ENCODE measurements at places on chromosomes 5 and 9.

GRCh38 chr5:1732238-1732941, 67.2 kb downstream of the MRPL36 start:
- no peak for DNase-seq

DNA sequence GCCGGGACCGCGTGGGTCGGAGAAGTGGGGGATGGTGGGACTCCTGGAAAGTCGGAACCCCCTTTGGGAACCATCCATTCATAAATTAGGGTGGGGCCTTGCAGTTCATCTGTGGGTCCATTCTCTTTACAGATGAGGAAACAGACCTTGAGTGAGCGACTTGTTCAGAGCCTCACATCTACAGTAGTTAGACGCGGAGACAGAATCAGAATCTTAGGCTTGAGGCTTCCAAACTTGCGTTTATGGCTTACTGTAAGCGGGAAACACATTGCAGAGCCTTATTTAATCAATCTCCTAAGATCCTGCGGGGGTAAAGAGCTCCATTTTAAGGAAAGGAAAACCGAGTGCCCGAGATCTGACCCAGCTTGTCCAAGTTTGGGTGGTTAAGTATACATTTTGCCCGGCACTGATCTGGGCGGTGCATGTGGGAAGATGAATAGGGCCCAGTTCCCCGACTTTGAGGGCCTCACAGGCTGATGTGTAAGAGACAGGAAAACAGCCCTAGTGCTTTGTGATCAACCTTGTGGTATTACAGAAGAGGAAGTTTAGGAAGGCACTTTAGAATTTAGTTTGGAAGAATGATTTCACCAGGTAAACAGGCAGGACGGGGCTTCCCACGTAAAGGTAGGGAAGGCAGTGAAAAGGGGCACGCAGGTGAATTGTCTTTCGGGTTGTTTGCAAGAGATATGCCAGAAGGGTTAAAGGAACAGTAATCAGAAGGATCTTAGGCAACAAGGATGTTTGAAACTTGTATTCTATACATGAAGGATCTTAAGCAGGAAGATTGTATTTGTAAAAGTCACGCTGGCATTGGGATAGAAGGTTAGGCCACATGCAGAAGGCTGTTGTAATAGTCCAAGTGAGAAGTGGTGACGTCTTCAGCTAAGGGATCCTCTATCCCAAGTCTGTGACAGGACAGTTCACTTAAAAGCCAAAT, 744 bp downstream of the TARS1 start:
- DNase-seq = peak; percentile 45

- DNase-seq = no peak
These were observed 4.6 kb downstream of the RUFY1 start for GRCh38 chr5:179554981-179555380.

- DNase-seq = no peak
These were observed 70.0 kb upstream of the RAD23B start for GRCh38 chr9:107213080-107213479.

DNA sequence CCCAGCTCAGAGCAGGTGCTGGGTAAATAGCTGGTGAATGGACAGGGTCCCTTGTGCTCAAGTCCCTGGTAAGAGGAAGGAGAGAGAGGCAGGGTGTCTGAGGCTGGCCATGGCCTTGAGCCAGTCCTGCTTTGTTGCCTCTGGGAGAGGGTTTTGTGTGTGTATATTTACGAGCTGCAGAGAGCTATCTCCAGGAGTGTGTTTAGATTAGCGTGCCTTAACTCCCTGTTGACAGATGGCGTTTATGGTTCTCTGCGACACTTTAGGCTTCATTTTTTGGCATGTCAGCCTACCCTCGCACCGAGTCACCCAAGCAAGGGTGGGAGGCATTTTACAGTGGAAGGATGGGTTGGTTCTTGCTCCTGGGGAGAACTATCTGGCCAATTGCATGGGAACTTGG, 22.2 kb downstream of the HMCN2 start:
- no peak for DNase-seq

GRCh38 chr9:89410641-89411350, 87.1 kb downstream of the SEMA4D start:
- peak; percentile 70 for DNase-seq

GRCh38 chr5:76099756-76100155, 16.6 kb downstream of the SV2C start:
- no peak for DNase-seq

GRCh38 chr9:120611690-120612068, 31.7 kb upstream of the CDK5RAP2 start:
- no peak for DNase-seq

DNA sequence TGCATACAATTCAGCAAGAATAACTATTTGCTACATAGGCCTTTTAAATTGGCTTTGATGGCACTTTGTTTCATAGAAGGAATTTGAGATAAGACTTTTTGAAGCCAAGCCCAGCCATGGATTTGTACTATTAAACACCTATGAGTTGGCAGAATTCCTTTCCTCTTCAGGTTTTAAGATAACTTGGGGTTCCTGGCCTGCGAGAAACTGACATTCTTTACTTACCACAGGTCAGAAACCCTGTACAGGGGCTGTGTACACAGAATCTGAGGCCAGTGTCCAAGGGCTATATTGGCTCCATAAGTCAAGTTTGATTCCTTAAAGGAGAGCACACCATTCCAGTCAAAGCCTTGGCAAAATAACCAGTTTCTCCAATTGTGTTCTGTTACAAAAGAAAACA, 10.8 kb upstream of the BTNL3 start:
- no peak for DNase-seq

- no peak for DNase-seq
These were observed 76.5 kb upstream of the ALDH1A1 start for GRCh38 chr9:73029346-73029745.

GRCh38 chr9:135081264-135081660, 6.2 kb upstream of the OLFM1 start:
- no peak for DNase-seq

- DNase-seq = no peak
These were observed 2.6 kb upstream of the GPSM1 start for GRCh38 chr9:136324501-136325300.

GRCh38 chr5:168291964-168292785, 730 bp downstream of the WWC1 start:
- DNase-seq = no peak

DNA sequence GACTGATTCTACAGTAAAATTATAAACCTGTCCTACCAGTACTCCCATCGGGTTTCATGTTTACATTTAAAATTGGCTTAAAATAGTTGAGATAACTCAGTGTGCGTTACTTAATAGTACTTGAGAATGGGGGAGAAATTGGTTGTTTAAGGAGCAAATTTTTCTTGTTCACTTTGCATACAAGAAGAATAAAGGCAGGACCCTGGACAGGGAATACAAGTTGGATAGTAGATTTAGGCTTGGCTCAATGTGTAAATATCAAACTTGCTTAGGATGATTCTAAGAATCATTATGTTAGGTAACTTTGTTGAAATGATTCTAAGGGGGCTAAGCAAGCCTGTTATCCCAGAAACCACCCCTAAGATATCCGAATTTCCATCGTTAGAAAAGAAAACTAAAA, 448.4 kb upstream of the TLE4 start:
- no peak for DNase-seq

- DNase-seq = no peak
These were observed 2.2 kb downstream of the CPEB4 start for GRCh38 chr5:173890195-173890991.

GRCh38 chr5:151157426-151158286, at the start of gene ANXA6:
TSS of gene ANXA6 (minus strand) at chr5:151157779. CDS start at chr5:151147901, 9,878 bp downstream.
- DNase-seq = peak; percentile 79

DNA sequence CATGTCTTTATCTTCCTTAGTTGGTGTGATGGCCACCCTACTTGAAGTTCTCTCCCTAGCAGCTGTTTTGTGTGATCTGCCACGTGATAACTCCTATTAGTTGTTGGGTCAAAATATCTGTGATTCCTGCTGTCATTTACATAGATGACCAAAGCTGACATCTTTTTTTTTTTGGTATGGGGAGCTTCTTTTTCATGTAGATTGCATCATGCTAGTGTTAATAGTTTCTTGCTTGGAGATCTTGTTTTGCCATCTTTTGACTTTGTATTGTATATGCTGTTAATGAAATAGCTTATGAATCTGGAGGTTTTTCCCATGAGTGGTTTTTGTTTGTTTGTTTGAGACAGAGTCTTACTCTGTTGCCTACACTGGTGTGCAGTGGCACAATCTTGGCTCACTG, 243.8 kb downstream of the KDM4C start:
- DNase-seq = no peak

GRCh38 chr9:99607842-99608448, 213.7 kb upstream of the NR4A3 start:
- no peak for DNase-seq

DNA sequence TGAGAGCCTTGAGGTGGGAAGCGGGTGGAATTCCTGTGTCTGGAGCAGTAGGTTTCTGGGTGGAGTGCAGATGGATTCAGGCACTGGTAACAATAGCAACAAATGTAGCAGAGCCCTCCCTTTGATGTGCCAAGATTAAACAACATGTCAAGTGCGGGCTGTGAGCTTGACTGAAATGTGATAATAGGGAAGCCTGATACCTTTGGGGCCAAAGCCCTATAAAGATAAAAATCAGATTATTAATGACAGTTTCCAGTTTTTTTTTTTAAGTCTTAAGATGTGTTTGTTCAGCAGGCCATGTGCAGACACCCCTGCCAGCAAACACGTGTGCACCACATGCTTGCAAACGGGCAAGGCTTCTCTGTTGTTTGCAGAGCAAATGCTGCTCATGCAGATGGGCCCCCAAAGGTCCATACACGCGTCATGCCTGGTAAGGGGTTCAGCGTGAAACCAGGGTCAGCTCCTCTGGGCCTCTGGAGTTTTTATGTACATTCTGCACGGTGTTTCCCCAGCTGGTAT, 193.2 kb downstream of the GADD45G start:
- DNase-seq = no peak

DNA sequence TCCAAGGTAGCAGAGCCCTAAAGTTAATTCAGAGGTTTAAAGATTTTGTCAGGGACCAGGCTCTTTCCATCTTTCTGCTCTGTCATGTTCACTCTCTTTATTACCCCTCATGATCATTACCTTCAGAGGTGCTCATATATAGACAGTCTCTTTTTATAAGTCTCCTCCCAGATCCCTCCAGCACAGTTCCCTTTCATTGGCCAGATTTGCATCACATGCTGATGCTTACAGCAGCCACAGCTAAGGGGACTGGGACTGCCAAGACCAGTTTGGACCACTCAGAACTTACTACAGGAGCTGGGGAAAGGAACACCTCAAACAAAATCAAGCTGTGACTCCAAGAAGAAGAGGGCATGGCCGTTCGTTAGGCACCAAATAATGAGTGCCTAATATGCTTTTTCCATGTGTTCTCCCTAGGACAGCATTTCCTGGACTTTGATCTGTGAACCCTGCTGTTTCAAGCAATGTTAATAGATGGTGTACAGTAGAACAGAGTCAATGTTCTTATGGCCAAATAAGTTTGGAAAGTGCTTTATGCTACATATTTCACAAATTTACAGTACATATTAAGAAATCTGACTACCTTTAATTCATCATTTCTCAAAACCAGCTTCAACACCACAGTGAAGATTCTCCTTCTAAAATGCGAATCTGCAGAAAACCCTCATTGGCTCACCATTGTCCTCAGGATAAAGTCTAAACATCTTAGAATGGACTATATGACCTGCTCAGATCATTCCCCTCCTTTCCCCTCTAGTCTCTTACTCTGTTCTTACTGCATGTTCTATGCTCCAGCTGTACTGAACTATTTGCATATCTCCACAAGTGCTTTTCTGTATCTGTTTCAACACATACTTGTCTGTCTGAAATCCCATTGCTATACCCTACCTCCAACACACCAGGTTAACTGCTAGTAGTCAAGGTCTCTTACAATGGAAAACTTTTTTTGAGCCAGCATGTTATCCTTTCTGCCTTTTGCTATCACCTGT, 3.4 kb downstream of the C5orf58 start:
- no peak for DNase-seq

GRCh38 chr5:50699737-50700136, 33.3 kb downstream of the PARP8 start:
- no peak for DNase-seq

DNA sequence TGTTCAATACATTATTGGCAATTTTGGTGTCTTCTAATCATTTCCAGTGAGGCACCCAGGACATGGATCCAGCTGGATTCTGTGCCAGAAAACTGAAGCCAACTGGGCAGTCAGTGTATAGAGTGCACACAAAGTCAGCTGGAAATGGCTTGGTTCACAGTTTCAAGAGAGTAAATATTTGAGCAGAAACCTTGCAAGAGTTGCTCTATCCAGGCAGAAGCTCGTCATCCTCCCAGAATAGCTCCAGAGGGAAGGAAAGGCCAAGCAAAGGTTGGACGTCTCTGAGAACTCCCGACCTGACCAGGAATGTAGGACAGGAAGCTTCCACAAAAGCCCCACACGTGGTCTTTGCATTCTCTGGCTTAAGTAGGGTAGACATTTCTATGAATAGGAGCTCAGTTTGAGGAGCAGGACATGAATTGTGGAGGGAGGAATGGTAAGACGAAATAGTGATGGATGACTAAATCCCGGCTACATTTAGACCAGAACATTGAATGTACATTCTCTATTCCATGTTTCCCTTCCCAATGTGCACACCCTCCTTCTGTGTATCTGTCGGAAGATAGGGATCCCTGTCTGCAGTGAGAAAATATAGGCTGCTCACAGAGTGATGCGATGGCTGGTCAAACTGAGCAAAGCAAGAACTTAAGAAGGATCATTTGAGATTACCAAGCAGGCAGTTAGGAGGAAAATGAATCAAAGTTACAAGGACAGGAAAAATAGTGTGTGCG, 72.7 kb upstream of the FCN2 start:
- no peak for DNase-seq

DNA sequence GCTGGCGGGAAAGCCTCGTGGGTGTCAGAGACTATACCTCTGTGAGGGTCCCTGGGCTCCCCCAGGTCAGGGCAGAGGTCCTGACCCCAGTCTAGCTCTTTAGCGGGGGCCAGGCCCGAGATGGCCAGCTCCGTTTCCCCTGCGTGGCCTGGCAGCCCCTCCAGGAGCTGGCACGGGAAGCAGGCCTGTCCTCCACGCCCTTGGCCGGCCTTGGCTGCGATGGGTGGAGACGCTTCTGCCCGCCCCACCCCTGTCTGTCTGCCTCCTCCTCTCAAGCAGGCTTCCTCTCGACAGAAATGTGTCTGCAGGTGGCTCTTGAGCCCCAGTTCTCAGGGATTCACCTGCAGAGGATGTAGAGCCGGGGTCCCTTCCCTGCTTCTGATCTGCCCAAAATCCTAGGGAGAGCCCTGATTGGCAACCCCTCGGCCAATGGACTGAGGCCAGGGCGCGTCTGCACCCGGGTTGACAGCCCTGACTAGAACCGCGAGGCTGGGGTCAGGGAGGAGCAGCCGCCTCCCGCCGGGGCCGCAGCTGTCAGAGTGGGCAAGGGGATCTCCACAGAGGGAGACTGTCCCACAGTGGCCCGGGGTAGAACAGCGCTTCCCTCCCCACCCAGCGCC, 2.6 kb upstream of the GRIN1 start:
- no peak for DNase-seq
